ENCODE measurements at places on chromosomes 3 and 15.
A peak's percentile ranks its signal among the peaks of the same experiment; 100 is the strongest.

DNA sequence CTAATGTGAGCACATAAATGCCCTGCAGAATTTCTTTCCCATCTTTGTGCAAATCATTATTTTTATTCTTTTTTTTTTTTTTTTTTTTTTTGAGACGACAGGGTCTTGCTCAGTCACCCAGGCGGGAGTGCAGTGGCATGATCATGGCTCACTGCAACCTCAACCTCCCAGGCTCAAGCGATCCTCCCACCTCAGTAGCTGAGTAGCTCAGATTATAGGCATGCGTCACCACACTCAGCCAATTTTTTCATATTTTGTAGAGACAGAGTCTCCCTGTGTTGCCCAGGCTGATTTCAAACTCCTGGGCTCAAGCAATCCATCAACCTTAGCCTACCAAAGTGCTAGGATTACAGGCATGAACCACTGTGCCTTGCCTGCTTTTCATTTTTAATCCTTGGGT, 22.9 kb downstream of the DAG1 start:
- DNase-seq = no peak

DNA sequence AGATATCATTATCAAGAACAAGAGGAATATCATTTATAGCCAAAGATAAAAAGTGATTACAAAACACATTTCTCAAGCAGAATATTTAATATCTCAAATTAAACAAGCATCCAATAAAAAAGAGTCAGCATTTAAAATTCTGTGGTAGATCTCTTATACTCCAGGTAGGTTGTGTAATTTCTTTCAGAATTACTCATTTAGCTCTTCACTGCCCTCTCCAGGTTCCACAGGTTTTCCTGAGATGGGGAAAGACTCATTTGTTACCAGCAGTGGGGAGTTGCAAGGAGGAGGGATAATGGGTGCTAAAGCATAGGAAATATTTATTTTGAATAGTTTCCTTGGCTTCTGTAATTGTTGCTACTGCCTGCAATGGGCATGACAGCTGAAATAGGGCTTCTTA, 83.1 kb upstream of the RASGRP1 start:
- no peak for DNase-seq

DNA sequence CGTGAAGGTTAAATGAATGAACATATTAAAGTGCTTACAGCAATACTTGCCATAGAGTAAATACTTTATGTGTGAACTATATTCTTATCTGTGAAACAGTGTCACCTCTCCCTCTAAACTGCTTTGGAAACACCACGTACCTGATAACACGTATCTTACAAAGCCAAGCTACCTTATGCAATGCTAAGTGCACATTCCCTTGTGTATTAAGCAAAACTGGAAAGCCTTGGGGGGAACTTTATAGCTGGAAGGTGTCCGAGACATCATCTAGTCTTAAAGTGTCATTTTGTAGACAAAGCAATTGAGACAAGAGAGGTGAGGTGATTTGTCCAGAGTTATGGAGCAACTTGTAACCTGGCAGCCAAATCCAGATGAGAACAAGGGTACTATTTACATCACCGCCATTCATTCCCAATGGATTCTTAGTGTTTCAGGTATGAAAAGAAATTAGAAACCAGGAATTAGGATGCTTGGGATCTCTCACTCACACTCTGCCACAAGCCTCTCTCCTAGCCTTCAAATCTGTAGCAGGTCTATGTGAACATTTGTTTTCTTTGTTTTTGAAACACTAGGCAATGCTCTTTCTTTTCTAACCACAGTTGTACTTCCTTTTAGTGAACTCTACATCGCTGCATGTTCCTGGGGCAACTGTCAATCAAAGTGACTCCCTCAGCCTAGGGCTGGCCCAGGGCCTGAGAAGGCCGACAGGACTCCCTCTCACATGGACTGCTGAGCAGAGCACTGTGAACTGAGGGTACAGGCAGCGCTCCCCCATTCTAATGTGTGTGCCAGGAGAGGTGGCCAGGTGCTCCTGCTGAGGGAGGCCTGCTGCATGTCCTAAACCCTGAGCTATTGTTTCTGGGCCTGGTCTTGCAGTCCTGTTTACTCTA, 13.9 kb upstream of the MGLL start:
- no peak for DNase-seq

DNA sequence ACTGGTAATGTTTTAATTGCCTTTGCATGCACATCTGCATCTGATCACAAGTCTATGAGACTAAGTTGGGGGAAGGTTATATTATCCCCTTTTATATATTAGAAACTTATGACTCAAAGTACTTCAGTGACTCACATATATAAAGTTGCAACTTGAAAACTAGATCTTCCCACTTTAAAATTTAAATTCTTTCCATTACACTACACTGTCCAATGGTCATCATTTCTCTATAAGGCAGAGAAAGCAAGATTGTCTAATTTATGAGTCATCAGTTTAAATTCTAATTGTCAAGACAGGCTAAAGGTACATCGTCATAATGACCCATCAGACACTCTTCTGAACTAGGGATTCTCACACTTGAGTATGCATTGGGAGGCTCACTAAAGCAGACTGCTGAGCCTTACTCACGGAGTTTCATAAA, 37.9 kb downstream of the CPA3 start:
- DNase-seq = no peak

GRCh38 chr15:78216276-78217104, 17.9 kb downstream of the ACSBG1 start:
- no peak for DNase-seq

GRCh38 chr3:11563865-11564185, 79.9 kb downstream of the VGLL4 start:
- no peak for DNase-seq

DNA sequence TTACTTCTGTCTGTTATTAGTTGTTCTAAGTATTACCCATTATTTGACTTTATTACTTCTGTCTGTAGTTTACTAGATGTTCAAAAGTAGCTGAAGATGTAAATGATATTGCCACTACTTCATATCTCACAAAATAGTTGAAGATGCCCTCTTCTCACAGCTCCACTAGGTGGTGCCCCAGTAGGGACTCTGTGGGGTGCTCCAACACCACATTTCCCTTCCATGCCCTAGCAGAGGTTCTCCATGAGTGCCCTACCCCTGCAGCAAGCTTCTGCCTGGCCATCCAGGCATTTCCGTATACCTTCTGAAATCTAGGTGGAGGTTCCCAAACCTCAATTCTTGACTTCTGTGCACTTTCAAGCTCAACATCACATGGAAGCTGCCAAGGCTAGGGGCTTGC, 80.8 kb downstream of the KCNH8 start:
- no peak for DNase-seq

- DNase-seq = no peak
Measured at GRCh38 chr3:185789891-185790830, 34.7 kb downstream of the IGF2BP2 start.

DNA sequence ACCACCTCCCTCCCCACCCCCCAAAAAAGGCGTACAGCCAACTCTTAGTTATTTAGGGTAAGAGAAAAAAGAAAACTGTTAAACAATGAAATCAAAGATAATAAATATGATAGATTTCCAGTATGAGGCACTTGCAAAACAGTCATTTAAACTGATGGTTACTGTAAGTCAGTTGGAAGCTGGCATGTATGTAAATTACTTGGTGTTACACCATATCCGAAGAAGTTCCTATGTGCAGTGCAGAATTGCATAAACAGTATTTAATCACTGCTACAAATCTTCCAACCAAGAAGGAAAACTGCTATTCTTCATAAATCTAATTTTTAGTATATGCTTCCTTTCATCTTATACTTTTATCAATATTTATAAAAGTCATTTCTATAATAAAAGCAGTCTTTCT, 62.0 kb downstream of the LEO1 start:
- DNase-seq = no peak

DNA sequence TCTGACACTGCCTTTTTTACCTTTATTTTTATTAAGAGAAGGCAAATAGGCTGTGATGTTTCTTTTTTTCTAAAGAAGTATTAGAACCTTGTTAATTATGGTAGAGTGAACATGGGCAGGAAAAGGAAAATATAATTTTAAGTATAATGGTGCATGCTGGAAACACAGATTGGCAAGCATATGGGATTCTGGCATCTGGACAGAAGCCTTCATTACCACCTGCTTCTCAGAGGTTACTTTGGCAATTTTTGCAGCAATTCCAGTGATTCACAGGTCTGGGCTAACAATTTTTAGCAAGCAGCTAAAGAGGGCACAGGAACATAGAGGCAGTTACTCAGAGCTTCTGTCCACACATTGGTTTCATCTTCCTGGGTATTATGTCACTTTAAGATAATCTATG, 258.3 kb downstream of the DIPK2A start:
- no peak for DNase-seq

DNA sequence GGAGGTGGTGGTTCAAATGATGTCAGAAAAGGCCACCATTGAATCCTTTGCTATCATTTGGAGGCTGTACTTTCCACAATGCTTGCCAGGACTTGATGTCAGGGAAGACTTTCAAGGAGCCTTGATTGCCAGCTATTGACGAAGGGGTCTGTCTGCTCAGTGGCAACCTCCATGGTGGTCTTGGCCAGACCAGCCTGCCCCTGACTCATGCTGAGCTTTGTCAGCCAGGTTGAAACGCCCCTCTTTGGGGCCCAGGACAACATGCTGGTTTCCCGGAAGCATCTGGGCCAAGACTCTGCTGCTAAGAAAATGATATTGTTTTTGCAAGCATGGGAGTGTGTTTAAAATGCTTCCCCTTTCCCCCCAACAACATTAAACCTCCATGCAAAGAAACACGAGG, 26.7 kb downstream of the CGNL1 start:
- no peak for DNase-seq

GRCh38 chr15:81030301-81030750, 29.6 kb downstream of the TLNRD1 start:
- DNase-seq = no peak

DNA sequence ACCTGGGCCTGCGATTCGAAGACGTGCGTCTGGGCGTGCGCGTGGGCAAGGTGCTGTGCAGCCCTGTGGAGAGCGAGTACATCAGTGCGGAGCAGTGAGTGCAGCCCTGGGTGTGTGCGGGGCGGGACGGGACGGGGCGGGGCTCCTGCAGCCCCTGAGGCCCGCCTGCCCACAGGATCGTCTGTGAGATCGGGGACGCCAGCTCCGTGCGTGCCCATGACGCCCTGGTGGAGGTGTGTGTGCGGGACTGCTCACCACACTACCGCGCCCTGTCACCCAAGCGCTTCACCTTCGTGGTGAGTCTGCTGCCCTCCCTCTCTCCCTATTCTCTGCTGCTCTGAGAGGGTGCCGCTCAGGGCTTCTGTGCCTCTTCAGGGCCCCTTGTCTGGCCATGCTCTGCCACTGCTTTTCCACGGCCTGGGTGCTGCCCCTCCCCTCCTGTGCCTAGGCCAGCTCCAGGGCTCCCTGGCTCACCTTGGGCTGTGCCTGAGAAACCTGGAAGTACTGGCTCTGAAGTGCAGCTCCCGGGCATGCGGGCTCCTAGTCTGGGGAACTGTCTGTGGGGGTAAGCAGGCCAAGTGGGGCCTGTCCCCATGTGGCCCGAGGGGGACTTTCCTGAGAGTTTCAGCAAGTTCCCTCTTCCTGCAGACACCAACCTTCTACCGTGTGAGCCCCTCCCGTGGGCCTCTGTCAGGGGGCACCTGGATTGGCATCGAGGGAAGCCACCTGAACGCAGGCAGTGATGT, 31.8 kb downstream of the PLXNA1 start:
- no peak for DNase-seq

DNA sequence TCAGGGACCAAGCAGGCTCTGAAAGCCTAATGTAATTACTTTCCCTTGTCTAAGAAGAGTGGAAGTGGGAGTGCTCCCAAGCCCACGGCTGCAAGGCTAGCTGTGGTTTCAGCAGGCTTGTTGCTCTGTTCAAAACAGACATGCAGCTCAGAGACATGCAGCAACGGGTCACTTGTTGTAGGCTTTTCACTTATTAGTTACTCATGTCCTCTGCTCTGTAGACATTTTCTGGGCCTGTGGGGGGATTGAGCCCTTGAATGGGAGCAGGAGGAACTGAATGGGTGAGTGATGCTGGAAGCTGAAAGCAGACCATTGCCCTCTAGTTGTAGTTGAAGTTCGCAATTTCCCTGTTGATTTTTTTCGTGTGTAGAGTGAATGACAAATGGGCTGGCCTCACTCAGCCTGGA, 261.9 kb upstream of the NR2E3 start:
- no peak for DNase-seq

GRCh38 chr15:39102431-39102830, 478.4 kb upstream of the THBS1 start:
- no peak for DNase-seq

GRCh38 chr3:23496165-23496564, 293.0 kb downstream of the UBE2E2 start:
- no peak for DNase-seq

DNA sequence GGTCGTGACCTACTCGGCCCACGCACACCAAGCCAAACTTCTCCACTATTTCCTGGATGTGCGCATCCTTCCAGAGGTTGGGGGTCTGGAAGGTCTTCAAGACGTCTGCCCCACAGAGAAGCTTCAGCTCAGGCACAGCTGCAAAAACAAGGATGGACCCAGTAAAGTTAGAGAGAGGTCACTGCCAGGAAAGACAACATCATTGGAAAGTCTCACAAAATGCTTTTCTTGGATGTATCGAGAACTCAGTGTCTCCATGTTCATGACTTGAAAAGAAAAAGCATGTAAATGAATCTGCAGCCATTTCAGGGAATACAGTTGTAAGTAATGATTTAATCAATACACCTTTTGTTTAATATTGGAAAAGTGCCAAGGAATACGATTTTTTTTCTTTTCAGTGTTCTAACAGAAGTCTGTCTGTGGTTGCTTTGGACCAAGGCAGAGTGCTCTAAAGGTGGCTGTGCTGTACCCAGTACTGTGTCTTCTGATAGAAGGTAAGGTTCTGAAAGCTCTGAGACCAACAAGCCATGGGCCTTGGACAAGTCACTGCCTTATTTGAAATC, 21.8 kb upstream of the RBP1 start:
- no peak for DNase-seq

- DNase-seq = no peak
Measured at GRCh38 chr3:82556113-82556512, 794.7 kb upstream of the GBE1 start.

DNA sequence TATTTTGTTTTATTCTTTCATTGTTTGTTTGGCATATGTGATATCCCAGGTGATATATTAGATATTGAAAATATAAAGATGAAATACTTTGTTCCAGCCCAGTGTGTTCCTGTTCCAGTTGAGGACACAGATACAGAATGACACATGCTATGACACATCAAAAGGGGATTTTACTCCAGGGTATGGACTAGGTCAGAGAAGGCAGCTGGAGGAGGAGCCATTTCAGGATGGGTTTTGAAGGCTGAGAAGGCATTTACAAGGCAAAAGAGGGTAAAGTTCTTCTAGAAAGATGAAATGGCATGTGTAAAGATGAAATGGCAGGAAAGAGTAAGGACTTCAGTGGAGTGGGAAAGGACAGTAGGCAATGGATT, 163.8 kb downstream of the ZIC1 start:
- no peak for DNase-seq

GRCh38 chr3:11642431-11643191, 1.1 kb downstream of the VGLL4 start:
- peak; percentile 66 for DNase-seq

- DNase-seq = no peak
Measured at GRCh38 chr3:157079676-157080369, 80.1 kb downstream of the CCNL1 start.

All from thymus (tissue), 14 donors.